OCI-LY7 (cell line): ENCODE measurements at places on chromosomes 4 and X.

- DNase-seq, result no peak
Observed at GRCh38 chr4:120056246-120056645, 10.4 kb downstream of the MAD2L1 start.

GRCh38 chr4:187166886-187167512 is 443.3 kb upstream of the FAT1 start:
- no peak for DNase-seq

GRCh38 chr4:8710416-8710815 is 117.9 kb downstream of the CPZ start:
- DNase-seq, result no peak

DNA sequence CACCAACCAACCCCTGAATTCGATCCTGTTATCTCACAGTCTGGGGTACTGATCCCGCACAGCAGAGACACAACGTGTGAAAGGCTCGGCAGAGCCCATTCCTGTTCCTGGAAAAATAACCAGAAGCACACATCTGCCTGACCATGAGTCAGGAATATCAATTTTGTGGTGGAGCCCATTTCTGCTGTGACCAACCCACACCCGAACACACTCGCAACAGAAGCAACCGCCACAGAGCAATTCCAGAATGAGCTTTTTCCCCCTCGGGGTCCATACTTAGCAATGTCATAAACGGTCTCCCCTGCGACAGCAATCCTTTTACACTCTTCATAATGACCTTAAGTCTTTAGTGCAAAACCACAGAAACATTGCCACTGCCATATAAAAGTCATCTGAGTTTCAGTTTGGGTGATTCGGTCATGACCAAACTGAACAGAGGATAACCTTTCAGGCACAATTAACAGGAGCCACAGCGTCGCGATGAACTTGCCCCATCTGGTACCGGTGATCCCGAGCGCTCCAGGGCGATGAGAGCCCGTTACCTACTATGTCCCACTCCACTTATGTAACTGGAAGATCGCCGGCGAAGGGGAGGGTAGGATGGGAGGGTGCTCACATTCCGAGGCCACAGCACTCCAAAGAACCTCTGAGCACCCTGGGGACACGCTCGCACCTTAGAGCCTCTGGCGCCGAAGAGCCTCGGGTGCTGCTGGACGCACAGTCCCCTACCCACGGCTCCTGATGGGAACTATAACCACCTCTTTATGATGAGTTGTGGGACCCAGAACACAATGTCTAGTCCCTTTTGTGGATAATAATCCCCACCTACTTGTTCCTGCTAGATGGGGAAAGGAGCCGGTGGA is 1.1 kb downstream of the MECP2 start:
- no peak for DNase-seq

GRCh38 chr4:17126321-17126966 is 228.0 kb upstream of the LDB2 start:
- DNase-seq, result no peak

- peak; percentile 48 for DNase-seq
Observed at GRCh38 chrX:119618439-119618838, 12.2 kb upstream of the NKRF start.

DNA sequence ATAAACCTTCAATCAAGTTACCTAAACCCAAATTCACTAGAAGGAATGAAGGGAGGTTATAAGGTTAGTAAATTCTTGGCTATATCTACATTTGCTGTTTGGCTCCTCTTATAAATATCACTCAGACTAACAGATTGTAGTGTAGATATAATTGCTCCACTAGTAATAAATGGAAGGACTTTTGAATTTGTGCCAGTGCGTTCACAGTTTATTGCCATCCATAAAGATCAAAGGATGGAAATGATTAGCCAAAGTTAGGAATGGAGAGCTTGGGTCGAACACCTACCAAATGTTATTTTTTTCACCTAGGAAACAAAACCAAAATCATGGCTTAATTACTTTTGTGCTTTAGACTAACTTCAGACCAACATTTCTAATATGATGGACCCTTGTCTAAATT is 9.2 kb downstream of the DTHD1 start:
- DNase-seq, result no peak

DNA sequence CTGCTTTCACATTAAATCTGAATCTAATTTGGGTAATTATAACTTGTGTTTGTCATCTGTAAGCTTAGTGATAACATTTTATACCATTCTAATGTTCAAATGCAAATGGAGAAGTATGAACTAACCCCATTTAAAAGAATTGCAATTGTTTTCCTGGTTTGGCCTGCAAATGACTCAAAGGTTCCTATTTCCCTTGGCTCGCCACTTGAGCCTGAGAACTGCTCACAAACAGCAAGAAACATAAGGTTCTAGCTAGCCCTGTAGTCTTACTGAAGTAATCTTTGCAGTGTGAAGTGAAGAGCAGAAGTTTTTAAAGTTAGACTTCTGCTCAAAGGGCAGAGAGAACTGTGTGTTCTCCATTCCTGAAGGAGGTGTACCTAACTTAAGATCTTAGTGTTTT is 27.2 kb downstream of the UPRT start:
- no peak for DNase-seq

GRCh38 chrX:34877436-34877835 is 65.2 kb upstream of the FAM47B start:
- DNase-seq, result no peak

DNA sequence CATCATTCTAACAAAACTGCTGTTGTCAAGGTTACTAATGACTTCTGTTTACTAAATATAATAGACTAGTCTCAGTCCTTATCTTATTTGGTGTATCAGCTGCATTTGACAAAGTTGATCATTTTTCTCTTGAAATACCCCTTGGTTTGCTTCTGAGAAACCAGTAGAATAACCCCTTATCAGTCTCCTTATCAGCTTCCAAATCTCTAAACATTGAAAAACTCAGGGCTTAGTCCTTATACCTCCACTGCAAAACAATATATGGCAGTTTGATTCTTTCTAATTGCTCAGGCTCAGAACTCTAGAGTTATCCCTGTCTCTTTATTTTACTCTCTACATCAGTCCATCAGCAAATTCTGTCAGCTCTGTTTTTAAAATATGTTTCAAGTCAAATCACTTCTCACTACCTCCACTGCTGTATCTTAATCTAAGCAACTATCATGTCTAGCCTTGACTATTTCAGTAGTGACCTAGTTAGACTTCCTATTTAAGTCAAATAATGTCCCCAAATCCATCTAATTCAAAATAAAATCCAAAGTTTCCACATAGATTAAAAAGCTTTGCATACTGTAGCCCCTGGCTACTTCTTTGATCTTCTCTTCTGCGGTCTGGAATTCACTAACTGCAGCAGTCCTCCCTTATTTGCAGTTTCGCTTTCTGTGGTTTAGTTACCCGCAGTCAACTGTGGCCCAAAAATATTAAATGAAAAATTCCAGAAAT is 87.1 kb upstream of the NPNT start:
- DNase-seq, result no peak

DNA sequence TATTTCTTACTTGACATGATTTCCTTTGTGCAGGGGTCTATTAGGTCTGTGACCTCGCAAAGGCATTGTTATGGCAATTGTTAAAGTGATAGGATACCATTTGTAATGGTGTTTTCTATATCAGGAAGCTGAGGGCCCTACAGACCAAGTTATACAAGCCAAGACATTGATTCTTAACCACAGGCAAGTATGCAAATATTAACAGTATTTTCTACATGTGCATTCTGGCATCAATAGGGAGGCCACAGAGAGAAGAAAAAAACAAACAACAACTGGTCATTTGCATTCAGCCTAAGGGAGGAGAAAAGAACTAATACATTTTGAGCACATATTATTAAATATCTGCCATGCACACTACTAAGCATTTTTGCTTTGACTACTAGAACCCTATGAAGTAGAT is 28.5 kb downstream of the GBA3 start:
- no peak for DNase-seq

- DNase-seq, result no peak
Observed at GRCh38 chr4:125020089-125021034, 294.4 kb upstream of the FAT4 start.

DNA sequence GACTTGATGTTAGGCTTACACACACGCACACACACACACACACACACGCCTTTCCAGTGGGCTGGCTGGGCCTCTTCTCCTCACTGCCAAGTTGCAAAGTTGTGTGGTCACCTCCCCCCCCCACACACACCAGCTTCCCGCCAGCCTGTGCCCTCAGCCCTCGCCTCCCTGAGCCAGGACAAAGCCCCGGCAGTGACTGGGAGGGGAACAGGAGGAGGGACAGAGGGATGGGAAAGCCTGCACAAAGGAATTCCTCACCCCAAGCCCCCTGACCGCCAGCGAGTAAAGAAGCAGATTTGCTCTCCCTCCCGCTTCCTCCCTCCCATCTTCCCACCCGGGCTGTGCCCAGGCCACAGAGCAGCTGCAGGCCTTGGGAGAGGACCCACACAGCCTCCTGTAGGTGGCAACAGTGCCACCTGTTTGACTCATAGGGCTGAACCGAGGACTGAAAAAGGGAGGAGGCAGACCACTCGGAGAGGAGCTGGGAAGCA is at the start of gene GDPD2:
Gene GDPD2 (plus strand): TSS at position 464 of the 491 bp plus-strand sequence. CDS start 1,671 bp downstream, outside the sequence.
- no peak for DNase-seq

DNA sequence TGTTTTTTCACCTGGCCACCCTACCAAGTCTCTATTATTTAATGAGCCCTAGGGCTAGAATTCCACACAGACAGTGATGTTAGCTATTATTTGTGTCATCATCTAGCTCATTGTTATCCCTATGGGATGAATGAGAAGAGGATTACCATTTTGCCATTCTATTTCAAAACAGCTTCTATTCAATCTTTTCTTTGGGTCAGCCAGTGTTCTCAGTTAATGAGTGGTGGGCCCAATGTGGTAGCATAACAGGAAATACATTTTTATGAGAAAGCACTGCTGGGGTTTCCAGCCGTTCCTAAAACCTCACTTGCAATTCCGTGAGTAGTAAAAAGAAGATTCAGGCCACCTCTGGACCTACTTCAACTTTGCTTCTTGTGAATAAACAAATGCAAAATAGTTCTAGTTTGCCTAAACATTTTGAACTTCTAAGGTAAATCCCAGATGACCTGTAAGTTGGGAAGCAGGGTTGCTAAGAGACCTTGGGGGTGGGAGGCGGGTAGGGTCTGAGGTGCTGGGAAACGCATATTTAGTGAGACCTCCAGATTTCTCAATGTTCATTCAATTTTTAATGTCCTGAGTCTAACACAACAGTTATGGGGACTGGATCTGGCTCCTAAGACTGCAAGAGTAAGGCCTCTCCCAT is 24.8 kb upstream of the CYP2U1 start:
- DNase-seq, result no peak

GRCh38 chr4:128793859-128794672 is 15.4 kb upstream of the JADE1 start:
- no peak for DNase-seq

DNA sequence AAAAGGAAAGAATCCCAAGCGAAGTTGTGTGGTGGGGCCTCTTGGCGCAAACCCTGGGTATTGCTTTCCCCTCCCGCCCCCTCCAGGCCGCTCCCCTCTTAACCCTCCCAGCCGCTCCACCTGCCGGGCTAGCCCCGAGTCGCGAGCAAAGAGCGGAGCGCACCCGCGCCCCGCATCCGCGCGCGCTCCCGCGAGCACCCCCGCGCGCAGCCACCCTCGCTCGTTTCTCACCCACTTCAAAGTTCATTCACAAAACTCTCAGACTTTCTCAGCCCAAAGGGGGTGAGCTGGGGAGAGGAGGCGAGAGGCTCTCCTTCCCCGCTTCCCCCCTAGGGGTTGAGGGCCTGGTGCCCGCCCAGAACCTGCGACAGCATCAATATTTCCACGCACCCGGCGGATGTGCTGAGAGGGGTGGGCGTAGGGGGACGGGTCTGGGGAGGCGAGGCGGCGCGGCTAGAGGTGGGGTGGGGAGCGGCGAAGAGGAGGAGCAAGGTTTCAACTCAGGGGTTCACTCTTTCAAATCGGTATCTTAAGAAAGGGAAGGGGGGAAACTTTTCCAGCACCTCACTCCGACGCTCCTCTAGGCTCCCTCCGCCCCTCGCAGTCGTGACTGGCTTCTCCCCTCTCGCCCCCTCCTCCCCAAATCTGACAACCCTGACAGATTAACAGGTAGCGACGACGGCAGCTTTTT is 1.8 kb downstream of the MAML3 start:
- peak; percentile 77 for DNase-seq

- no peak for DNase-seq
Observed at GRCh38 chr4:55675196-55675793, 39.2 kb upstream of the NMU start.

- no peak for DNase-seq
Observed at GRCh38 chr4:22508376-22508775, 7.5 kb downstream of the ADGRA3 start.

DNA sequence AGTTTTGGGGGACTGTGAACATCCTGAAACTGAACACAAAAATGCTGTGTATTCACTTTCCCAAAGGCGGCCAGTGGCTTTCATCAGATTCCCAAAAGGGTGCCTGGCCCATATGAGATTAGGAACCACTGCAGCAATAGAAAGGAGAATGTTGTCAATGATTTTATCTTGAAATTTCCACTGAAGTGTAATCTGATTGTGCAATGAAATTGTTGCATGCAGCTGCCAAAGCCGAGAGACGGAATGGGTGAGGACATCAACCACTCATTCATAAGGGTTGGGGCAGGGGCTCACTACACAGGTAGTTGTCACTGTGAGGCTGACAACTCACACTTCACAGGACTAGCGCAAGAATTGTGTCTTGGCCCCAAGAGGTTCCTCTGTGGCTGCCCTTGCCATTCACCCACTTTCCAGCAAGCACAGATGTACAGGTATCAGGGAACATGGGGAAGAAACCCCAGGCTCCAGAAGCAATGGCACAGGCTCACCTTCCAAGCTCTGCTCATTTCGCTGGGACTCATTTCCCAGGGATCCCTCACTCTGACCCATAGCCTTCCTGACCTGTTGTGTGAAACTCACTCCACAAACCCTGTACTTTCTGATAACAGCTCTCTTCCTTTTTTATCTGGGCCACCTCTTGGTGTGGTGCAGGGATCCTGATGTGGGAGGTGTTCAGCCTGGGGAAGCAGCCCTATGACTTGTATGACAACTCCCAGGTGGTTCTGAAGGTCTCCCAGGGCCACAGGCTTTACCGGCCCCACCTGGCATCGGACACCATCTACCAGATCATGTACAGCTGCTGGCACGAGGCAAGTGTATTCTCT is 48.8 kb downstream of the BMX start:
- DNase-seq, result no peak

- DNase-seq, result no peak
Observed at GRCh38 chrX:153871946-153872878, 13.8 kb downstream of the L1CAM start.

GRCh38 chr4:80184825-80185756 is 12.2 kb upstream of the PRDM8 start:
- DNase-seq, result no peak

DNA sequence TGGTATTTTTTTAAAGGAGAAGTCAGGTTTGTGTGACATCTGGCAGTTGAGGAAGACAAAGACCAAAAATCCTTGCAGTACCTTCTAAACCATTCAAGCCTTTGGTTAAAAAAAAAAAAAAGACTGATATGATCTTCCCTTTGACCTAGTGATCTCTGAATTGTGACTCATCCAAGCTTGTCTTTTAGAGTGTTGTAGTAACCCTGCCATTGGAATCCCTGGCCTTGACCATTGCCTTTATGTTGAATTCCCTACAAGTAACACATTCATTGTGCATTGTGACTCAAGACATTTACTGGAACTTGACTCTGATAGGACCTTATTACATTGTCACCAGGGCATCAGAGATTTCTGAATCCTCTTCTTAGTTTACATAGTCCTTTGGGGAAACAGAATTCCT is 1469.0 kb downstream of the TECRL start:
- DNase-seq, result no peak

- DNase-seq, result no peak
Observed at GRCh38 chr4:121321466-121321865, 59.4 kb downstream of the QRFPR start.

GRCh38 chrX:143472347-143472938 is 44.8 kb downstream of the SPANXN3 start:
- no peak for DNase-seq
